ENCODE measurements at places on chromosomes 3 and 15. TPM values are rescaled to one million over a fixed set of nuclear protein-coding genes. Genes with fewer than 3 reads are reported as not detected.
A peak's percentile ranks its signal among the peaks of the same experiment; 100 is the strongest.

- DNase-seq = no peak
Measured at GRCh38 chr3:127745656-127746399, 73.1 kb downstream of the ABTB1 start.

DNA sequence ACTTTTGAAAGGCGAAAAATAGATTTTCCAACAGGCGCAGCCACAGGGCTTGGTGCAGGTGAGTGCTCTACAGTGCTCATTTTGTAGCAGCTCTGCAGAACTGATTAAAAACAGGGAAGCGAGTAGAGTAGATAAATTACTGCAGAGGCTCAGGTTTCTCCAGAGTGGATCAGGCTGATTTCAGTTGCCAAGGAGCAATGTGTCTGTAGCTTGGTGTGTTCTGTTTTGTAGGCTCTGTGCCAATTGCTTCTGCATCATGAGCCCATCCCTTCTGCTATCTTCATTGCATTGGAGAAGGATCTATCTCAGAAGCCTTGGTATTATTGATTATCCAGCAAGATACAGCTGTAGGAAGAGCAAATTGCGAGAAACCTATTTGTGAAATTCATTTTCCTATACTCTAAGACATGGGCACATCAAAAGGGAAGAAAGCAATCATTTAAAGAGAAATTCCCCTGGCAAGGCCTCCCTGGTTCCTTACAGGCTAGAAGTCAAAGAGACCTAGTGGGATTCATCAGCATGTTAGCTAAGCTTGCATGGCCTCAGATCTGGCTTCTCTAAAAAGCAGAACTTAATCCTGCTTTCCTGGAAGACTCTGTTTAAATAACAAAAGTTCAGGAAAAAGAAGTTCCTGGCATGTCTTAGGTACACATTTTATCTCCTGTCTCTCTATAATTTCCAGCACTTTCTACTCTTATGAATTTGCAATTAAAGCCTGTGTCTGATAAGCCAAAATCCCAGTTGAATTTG lies 432.4 kb upstream of the ATP10A start:
- DNase-seq = no peak

DNA sequence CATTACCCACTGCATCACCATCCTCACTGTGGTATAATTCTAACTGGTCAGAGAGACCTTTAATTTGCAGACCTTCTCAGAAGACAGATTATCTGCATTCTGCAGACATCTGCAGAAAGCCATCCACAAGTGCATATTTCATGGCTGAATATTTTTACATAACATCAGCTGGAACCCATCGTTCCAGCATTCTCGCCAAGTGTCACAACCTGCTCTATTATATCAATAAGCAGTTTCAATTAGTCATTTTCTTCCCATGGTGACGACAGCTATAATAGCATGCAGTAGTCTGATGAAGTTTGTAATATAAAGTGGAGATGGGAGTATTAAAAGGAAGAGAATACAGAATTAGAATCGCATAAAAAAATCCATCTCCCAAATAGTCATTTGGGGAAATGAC lies 334.7 kb downstream of the FHIT start:
- no peak for DNase-seq

DNA sequence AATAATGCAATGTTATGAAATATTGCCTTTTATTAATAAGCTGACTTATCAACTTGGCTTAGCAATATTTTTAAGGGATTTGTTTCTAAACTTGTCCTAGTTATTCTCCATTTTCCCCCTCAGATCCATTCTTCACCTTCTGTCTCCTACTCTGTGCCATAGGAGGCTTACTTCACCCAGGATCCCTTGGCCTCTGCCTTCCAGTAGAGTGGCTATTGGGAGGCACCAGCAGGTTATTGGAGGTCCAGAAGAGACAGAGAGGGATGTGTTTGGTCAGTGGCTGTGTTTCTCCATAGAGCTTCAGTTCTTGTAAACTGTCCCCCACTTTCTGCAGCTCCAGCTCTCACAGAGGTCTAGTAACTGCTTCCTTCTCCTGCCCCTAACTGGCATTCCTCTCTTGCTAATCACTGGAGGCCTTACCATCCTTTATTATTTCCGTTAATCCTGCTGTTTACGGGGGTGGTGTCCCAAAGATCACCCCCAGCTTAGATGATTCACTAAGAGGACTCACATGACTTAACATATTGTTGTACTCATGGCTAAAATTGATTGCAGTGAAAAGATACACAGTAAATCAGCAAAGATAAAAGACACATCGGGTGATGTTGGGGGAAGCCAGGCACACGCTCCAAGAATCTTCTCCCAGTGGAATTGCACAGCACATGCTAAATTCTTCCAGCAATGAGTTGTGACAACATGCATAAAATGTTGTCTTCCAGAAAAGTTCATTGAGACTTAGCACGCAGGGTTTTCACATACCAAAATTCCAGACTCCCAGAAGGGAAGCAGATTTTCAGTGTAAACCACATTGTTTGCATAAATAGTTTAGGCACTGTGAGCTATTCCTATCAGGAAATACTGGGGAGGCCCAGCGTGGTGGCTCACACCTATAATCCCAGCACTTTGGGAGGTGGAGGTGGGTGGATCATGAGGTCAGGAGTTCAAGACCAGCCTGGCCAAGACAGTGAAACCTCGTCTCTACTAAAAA lies 67.5 kb downstream of the RPL22L1 start:
- peak; percentile 43 for DNase-seq

DNA sequence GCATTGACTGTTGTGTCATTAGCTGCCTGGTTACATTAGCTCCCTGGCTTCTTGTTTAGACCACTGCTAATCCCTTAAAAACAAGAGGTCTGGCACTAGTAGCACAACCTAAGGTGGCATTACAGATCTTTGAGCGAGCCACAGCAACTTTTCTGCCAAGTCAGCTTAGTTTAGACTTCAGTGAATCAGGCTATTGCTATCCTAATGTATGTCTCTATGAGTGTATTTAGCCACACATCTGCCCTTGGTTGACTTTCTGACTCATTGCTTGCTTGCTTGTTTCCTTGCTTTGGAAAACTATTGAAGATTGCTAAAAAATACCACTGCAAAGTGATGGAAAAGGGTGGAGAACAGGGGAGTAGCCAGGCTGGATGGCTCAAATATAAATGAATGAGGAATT lies 50.2 kb downstream of the CHP1 start:
- no peak for DNase-seq

Gene ZNF660
- total RNA-seq = 0.13 TPM

Gene TMEM41A
- total RNA-seq = 32.3 TPM

Gene GPR156
- total RNA-seq = 0.11 TPM

Gene COMMD2
- total RNA-seq = 36.1 TPM
